Left kidney (tissue), 8 donors: ENCODE measurements at places on chromosomes 6 and 20.
A peak's percentile ranks its signal among the peaks of the same experiment; 100 is the strongest.

- DNase-seq, result no peak
Observed at GRCh38 chr6:147061252-147061651, 143.0 kb upstream of the STXBP5 start.

DNA sequence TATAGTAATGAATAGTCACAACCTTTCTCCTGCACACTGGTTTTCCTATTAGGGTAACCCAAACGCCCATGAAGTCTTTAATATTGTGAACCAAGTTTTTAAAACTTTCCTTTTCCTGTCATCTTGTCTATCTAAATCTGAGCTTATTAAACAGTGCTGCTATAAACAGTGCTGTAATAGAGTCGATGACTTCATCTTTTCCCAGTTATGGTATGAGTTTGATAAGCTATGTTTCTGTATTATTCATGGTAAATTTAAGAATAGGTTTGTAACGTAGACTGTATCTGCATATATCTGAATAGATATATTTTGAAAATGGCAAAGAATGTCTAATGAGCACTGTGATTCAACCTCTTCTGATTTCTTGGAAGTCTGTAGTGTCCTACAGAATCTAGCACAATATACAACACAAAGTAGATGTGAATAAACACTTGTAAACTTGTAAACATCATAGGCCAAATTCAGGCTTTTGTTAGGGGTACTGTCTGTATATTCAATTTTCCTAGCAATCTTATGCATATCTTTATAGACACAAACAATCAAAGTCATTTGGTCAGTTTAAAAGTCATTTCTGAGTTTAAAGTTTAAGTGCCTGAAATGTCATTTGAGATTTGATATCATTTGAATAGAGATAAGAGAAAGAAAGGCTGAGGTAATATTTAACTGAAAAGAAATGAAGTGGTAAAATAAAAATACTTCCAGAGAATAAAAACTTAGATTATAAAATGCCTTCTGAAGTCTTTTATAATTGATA is 155.5 kb downstream of the PTPRK start:
- DNase-seq, result no peak

GRCh38 chr6:10421158-10421920 is 6.5 kb upstream of the TFAP2A start:
- DNase-seq, result no peak

GRCh38 chr6:64538722-64539121 is 903.1 kb downstream of the PHF3 start:
- DNase-seq, result no peak

GRCh38 chr6:42429042-42429585 is 22.6 kb downstream of the TRERF1 start:
- no peak for DNase-seq

- no peak for DNase-seq
Observed at GRCh38 chr20:44450903-44451450, 24.7 kb upstream of the TTPAL start.

DNA sequence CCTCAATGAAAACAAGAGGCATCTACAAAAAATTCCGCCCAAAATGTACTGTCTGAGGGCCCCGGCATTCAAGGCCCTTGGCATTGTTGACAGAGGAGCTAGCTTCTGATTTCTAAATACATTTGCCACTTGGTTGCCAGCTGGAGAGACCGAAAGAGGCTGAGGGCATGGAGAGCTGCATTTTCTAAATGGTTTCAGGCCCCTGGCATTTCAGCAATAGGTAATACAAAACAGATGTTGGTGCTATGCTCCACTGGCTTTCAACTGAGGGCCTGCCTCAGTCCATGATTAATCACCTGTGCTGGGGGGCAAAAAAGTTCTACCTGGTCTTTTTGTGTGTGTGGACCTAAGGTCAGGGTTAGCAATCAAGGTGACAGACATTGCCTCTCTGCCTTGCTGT is 79.5 kb upstream of the ISM1 start:
- DNase-seq, result no peak

- peak; percentile 36 for DNase-seq
Observed at GRCh38 chr20:63740070-63740626, 572 bp downstream of the SLC2A4RG start.
